ENCODE measurements at places on chromosomes 11 and 22. TPM values are rescaled to one million over a fixed set of nuclear protein-coding genes. Genes with fewer than 3 reads are reported as not detected.

Gene C11orf65
- 0.35 TPM for total RNA-seq

DNA sequence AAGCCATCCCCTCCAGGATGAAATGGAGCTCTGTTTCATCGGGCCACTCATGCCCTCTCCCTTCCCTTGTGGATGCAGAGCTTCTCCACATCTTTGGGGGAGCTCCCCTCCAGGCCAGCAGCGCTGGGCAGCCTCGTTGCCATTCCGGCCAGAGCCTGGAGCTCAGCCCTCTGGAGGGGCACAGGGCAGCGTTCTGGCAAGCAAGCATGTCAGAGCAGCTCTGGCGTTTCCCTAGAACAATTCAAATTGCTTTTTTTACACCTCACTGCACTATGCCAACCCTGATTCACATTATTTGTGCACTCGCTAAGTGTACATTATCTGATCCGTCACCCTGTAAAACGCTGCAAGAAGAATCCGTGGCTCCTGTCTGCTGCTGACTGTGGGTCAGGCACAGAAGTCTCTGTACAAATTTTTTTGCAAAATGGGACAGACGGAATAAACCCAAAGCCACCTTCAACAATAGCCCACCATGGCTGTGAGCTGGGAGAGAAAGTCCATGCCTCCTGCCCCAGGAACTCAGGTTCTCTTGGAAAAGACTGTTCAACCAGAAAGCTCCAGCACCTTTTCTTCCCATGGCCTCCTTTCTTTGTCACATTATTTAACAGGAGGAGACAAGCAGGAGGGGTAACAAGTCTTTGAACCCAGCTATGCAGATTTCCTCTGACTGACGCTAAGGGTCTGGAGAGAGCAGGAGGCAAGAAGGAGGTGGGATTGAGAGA is 139.5 kb upstream of the CADM1 start:
- no peak for DNase-seq

DNA sequence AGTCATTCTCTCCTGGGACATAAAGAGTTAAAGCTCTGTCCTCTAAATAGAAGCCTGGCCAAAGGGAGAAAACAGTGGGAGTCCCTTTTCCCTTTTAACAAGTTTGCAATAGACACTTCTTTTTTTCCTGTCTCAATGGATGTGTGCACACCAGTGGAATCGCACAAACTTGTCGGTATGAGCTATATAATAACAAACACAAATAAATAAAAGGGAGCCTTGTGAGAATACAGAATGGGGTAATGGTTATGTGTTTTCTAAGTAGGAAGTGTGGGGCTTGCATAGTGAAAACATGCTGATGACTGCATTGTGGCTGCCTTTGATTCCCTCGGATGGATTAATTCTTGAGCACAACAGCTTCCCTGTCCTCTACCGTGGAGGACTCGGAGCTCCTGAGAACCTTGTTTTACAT is 131.9 kb downstream of the WNT7B start:
- DNase-seq = no peak

Gene MRGPRX4
- total RNA-seq = not detected

Gene PATE2
- not detected for total RNA-seq

GRCh38 chr11:58770627-58771457 is 39.1 kb upstream of the GLYAT start:
- DNase-seq = no peak

DNA sequence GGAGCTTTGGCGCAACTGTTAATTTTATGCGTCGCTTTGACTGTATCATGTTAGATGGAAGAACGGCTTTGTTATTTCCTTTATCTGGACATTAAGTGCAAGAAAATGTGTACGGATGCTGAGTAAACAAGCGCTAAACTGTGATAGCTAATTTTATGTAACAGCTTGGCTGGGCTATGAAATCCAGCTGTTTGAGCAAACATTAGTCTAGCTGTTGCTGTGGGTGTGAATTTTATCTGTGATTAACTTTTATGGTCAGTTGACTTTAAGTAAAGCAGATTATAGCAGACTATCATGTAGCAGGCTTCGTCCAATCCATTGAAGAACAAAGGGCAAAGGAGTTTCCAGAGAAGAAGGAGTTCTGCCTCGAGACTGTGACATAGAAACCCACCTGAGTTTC is 14.0 kb downstream of the OR8A1 start:
- no peak for DNase-seq

- DNase-seq = no peak
Measured at GRCh38 chr11:47147250-47147649, 29.4 kb downstream of the ARFGAP2 start.

DNA sequence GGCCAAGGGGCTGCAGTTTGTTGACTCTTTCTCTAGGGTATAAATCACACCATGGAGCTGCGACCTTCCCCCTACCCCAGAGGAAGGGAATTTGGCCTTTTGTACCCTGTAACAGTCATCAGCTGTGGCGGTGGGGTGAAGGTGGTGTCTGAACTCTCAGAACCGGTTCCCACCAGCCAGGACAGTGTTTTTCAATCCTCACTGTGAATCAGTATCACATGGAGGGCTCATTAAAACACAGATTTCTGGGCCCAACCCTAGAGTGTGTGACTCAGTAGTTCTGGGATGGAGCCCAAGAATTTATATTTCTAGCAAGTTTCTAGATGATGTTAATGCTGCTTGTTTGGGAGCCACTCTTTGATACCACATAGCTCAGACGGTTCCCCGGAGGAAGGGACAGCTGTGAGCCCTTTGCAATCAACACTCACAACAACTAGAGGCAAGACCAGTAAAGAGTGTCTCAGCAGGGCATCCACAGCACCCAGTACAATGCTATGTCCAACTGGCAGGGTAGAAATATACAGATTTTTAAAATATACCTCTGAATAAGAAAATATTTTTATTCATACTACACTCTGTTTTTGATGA is 43.9 kb upstream of the FAT3 start:
- no peak for DNase-seq

Gene CBX6
- total RNA-seq = 83.5 TPM

DNA sequence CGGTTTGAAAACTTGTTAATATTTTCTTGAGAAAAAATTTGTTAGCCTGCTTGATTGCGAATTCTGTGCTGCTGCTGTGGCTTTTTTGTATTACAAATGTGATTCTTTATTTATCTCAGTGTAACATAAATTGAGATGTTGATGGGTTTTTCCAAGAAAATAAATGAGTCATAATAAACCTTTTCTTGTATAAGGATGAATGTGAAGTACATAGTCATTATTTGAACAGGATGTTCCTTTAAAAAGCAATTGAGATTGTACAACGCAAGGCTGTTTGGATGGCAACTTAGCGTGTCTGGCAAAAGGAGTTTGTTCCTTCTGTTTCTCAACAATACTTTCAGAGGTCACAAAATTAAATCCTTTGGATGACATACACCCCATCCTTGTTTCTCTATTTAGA is 24.6 kb upstream of the CARD18 start:
- no peak for DNase-seq

Gene ACRV1
- not detected for total RNA-seq

Gene CDC45
- 3.0 TPM for total RNA-seq

DNA sequence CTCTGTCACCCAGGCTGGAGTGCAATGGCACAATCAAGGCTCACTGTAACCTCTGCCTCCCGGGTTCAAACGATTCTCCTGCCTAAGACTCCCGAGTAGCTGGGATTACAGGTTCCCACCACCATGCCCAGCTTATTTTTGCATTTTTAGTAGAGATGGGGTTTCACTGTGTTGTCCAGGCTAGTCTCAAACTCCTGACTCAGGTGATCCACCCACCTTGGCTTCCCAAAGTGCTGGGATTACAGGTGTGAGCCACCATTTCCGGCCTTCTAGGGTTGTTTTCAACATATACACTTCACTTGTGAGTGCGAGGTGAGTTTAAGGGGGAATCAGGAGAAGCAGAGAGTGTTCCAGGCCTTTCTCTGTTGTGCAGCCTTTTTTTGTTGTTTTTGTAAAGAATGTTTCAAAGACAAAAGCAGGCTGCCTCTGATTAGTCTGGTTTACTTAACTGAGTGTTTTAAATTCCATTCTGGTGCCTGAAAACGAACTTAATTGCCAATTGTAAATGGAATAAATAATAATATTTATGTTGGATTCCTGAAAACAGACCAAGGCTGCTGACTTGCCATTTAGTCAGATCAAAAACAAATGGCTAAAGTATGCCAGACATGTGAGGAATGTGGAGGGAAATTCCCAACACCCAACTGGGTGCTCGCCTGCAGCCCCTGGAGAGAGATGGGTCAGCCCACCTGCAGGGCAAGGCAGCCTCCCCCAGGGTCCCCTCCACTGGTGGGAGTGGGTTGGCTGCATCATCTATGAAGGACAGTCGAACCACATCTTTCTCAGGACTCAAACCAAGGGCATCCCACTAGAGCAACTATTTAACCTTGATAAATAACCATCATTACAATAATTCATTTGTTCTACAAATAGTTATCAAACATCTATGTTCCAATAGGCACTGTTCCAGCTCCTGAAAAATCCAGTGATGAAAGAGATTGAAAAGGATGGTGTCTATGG is 4.6 kb upstream of the RANGAP1 start:
- no peak for DNase-seq

Measured in osteocyte (in vitro differentiated cells).